Activated naive CD4-positive, alpha-beta T cell (primary cell): ENCODE measurements at places on chromosomes 3 and 15.

DNA sequence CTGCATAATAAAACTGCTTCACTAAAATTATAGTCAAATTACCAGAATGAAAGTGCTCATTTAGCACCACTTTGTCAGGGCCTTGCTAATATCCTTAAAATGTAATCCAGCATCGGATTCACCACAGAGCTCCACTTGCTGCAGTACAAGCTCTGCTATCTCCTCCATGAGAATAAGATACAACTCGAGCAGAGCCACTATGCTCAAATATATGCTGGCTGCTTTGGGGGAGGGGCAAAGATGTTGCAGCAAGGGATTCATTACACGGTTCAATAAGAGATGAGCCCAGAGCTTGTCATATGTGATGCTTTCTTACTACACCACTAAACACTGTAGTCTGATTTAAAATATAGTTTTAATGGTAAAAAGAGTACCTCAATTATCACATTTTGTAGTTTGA, 72.2 kb downstream of the DLG1 start:
- DNase-seq, result no peak

- DNase-seq, result no peak
Measured at GRCh38 chr3:120064641-120065040, 29.6 kb downstream of the GSK3B start.

DNA sequence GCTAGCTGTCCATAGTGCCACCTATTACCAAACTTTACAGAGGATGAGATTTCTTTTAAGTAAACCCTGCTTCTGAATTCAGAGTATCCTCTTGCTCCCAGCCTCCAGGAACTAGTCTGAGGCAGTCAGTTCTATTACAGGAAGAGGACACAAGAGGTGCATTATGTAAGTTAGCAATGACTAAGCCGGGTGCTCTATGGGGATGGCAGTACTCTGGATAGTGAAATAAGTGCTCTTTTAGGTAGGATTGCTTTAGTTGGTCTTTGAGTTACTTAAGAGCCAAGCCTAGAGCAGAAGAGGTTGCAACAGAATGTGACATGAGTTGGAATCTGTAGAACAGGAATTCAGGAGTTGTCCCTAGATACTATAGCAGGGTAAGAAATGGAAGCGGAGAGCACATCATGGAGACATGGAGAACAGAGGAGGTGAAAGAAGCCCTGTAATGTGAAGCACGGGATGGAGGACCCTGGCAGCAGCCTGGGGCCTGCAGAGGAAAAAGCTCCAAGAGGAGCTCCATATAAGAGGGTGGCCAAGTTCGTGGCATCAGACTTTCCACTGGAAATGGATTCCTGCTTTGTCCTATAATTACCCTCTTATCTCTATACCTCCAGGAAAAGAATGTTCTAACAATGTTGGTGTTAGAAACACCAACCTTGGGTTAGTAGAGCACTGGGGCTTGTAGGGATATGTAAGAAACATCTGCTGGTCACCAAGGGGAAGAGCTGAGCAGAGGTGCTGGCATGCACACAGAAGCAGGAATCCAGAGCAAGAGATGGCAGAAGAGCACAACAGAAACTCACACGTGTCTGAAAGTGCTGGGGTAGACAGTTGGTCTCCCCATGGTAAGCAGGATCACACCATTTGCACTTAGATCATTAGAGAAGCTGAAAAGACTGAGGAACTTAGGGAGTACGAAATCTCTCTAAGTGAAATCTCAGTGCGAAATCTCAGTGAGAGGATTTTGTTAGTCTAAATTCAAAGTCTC, 851.1 kb downstream of the FHIT start:
- no peak for DNase-seq

DNA sequence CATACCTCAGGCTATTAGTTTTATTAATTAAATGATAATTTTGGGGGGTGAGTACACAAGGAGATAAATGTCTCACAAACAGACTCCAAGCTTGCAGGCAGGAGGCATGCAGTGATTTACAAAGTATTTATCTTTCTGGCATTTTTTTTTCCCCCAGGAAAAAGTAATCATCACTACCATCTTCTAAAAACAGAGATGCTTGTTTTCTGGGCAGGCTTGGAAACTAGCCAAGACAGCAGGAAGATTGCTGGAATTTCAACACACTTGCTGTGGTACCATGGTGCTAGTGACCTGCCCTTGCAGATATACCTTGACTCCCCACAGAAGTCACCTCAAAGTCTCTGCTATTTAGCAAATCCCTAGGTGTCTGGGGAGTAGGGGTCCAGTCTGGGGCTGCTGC, 732.8 kb upstream of the CFAP20DC start:
- DNase-seq, result no peak

DNA sequence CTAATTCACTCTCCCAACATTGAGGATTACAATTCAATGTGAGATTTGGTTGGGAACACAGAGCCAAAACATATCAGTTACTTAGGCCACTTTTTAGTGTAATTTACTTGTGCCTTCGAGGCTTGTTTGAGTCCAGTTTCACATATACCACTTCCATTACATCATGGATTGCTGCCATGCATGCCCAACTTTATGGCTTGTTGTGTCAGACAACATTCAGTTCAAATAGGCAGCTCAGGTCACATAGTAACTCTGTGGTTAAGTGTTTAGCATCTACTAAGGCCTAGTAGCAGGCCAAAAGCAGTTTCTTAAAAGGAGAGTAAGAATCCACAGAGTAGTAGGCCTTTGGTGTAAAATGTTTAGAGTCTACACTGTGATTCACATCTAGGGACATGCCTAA, 164.3 kb upstream of the GMNC start:
- no peak for DNase-seq

- DNase-seq, result no peak
Measured at GRCh38 chr3:42515391-42515916, 13.0 kb downstream of the VIPR1 start.

- DNase-seq, result no peak
Measured at GRCh38 chr3:137191951-137192350, 234.2 kb downstream of the IL20RB start.

GRCh38 chr3:106157411-106157810, 288.6 kb upstream of the CBLB start:
- no peak for DNase-seq

GRCh38 chr15:60648928-60649679, 170.2 kb upstream of the ICE2 start:
- DNase-seq, result no peak

DNA sequence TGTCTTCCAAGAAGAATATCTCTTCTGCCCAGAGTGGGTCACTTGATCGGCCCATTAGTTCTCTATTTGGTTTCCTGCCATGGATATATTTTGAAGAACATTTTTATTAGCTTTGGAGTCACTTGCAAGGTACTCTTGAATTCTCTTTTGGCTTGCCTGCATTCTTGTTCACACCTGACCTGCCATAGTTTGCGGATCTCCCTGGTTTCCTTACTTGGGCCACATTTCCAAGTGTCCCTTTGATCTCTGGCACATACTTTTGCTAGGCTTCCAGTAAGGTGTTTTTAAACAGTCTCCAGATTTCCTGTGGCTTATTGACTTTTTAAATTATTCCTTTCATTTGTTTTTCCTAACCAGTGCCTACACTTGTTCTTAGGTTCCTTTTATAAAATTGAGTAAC, 488.5 kb upstream of the MDFIC2 start:
- no peak for DNase-seq

DNA sequence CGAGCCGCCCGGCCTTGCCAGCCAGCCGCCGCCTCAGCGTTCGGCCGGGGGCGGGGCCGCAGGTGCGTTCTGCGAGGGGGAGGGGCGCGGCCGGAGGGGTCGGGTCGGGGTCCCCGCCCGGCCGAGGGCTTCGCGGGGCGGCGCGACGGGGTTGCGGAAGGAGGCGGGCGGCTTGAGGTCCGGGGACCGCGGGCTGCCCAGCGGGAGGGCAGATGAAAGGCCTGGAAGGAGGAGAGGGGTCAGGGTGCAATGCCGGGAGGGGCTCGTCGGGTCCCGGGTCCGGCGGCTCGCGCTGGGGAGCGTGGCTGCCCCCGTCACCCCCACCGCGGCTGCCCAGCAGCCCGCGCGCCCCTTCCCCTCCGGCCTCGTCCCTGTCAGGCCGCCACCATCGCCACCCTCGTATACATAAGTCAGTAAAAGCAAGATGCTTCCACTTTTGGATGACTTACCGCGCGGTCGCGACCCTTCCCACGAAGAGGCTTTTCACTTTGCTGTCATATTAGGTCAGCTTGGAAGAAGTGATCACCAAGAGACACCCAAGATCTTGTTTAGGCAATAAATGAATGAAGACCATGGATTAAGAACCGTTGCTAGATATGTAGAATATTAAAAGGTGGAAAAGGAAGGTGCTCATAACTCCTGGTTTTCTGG, 620 bp upstream of the ANP32A start:
- no peak for DNase-seq

GRCh38 chr15:85168642-85169173, 187.1 kb downstream of the PDE8A start:
- no peak for DNase-seq

- DNase-seq, result no peak
Measured at GRCh38 chr3:139530717-139531116, 8.8 kb downstream of the RBP1 start.

- no peak for DNase-seq
Measured at GRCh38 chr15:77851086-77851485, 218.4 kb upstream of the LINGO1 start.

GRCh38 chr15:62644889-62645742, 397.4 kb upstream of the TPM1 start:
- DNase-seq, result no peak

GRCh38 chr3:129695230-129695629, 88.8 kb upstream of the PLXND1 start:
- DNase-seq, result no peak

DNA sequence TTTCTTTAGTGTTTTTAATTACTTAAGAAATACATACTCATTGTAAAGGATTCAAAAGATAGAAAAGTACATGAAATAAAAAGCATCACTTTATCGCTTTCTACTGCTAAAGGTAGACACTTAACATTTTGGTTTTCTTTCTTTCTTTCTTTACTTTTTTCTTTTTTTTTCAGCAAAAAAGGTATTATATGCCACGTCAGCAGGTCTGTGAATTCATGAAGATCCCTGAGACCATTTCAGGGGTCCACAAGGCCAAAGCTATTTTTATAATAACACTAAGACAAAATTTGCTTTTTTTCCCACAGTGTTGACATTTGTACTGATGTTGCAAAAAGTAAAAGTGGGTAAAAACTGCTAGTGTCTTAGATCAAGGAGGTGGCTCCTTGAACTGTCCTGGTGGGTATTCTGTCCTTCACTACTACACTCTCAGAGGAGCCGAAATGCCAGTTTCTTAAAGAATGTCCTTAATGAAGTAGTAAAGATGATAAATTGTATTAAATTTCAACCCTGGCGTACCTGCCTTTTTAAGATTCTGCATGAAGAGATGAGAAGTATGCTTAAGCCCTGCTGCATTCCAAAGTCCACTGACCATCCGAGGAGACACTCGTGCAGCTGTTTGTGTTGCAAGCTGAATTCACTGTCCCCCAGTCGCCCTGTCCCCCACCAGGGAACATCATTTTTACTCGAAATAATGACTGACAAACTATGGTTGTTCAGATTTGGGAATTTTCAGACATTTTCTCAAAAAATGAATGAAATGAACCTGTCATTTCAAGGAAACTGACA, 106.7 kb upstream of the PIAS1 start:
- no peak for DNase-seq

DNA sequence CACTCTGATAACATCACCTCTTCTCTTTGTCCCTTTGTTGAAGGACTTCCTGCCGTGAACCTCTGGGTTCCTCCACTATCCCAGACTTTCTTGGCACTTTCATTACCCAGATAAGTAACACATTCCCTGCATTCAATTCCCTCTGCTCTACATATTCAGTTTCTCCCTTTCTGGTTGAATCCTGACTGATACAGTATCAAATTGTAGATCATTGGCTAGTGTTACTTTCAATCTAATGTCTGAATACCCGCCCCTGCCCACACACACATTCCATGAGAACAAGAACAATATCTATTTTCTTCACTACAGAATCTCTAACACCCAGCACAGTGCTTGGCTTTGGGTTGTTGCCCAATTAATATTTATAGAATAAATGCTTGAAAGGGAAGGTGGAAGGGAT, 163.5 kb downstream of the ABHD5 start:
- DNase-seq, result no peak

- no peak for DNase-seq
Measured at GRCh38 chr15:66698318-66698961, 3.6 kb upstream of the SMAD6 start.

DNA sequence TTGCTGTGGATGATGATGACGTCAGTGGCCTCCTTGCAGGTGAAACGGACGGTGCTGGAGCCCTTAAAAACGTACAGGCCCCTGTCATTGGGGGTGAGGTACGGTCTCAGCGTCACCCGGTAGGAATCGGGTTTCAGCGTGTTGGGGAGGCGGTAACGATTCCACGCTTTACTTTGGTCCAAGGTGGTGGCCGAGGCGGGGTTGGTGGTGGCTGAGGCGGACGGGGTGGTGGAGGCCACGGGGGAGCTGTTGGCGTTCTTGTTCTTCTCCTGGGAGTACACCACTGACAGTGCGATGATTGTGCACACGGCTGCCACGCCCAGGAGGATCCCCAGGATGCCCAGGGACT, 8.5 kb downstream of the ANPEP start:
- DNase-seq, result no peak

DNA sequence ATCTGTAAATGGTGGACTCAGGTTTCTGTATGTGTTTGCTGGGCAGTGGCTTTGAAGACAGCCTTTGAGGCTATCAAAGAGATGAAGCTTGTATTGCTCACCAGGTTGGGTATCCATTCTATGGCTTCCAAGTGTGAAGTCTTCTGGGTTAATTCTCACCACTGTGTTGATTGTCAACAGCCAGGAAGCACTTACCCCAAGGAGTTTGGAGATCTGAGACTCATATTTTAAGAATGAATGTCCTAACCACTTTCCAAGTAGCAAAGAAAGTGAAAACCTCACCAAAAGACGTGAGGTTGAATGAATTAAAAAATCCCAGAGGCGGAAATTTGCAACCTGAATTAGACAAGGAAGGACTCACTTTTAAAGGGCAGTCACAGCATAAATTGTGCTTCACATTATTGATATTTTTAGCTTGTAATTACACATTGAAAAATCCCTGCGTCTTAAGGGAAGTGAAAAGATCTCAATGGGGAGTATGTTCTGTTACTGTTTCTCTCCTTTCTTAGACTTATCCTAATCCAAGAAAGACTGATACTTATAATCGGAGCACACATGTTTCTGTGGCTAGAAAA, 304.0 kb upstream of the TPRG1 start:
- DNase-seq, result no peak

- DNase-seq, result no peak
Measured at GRCh38 chr3:53238051-53238850, 17.6 kb downstream of the TKT start.

GRCh38 chr3:49343163-49343562, 3.3 kb upstream of the USP4 start:
- DNase-seq, result no peak

GRCh38 chr15:88716543-88717381, 77.9 kb downstream of the ISG20 start:
- DNase-seq, result no peak
